Activated T-cell treated with anti-CD3 and anti-CD28 coated beads, Interleukin-2, amount 50 U/mL, for 72 hours (primary cell): ENCODE measurements at places on chromosomes 2 and 18. TPM values are rescaled to one million over a fixed set of nuclear protein-coding genes. Genes with fewer than 3 reads are reported as not detected.

The FAM228A gene
- total RNA-seq, result 0.14 TPM

The TUBB8B gene
- total RNA-seq, result not detected

The MCFD2 gene
- 50.1 TPM for total RNA-seq

The GTF2A1L gene
- total RNA-seq, result not detected

The EN1 gene
- not detected for total RNA-seq

DNA sequence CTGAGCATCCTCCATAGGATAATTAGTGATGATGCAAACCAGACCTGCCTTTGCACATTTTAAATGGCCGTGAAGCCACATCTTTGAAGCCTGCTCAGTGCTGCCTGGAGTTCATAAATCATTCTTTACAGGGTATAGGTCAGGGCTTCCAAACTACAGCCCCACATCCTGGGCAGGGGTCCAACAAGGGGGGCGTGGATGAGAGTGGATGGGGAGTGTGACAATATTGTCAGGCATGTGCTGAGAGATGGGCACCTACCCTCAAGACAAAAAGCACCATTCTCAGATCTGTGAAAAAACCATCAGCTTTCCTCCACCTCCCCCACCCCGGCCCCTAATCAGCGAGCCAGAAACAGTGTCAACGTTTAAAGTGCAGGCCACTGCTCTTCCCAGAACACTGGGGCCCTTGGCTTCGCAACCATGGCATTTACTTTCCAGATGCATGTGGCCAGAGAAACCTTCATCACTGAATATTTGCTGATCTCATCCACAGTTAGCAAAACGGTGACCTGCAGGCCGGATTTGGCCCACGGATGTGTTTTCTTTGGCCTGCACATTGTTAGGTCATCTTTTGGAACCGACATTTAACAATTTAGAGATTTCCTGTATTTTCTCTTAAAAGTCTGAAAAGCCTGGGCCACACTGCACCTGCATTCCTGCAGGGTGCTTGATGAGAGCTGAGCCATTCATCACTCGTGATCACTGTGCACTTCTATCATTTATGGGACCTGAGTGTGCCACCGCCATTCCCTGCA lies 130.7 kb downstream of the ANKRD44 start:
- no peaks in the 10 kb centered on the region for H3K27me3 ChIP-seq
- H3K27ac ChIP-seq, result no peak overlapping the region
- H3K4me3 ChIP-seq, result no peak overlapping the region
- no peak for DNase-seq
- peaks cover 47% of the 10 kb centered on the region for H3K4me1 ChIP-seq

The EPC2 gene
- total RNA-seq, result 33.2 TPM

- no peak overlapping the region for H3K4me3 ChIP-seq
- DNase-seq, result no peak
- no peaks in the 10 kb centered on the region for H3K36me3 ChIP-seq
- H3K27me3 ChIP-seq, result peaks cover 6% of the 10 kb centered on the region
- no peak overlapping the region for H3K27ac ChIP-seq
- H3K4me1 ChIP-seq, result no peaks in the 10 kb centered on the region
These were observed 43.4 kb downstream of the RFX8 start for GRCh38 chr2:101431486-101431885.

The SP140L gene
- total RNA-seq, result 59.9 TPM

GRCh38 chr18:75066936-75067335 lies 142.0 kb downstream of the PTGR3 start:
- H3K36me3 ChIP-seq, result no peaks in the 10 kb centered on the region
- no peak overlapping the region for H3K4me3 ChIP-seq
- H3K4me1 ChIP-seq, result peaks cover 25% of the 10 kb centered on the region
- no peak for DNase-seq
- H3K27me3 ChIP-seq, result no peaks in the 10 kb centered on the region

The LYPD6B gene
- not detected for total RNA-seq

GRCh38 chr2:239129147-239129920 lies 271.5 kb downstream of the HDAC4 start:
- H3K4me3 ChIP-seq, result no peak overlapping the region
- H3K4me1 ChIP-seq, result no peaks in the 10 kb centered on the region

The AQP12B gene
- not detected for total RNA-seq

The HOXD1 gene
- total RNA-seq, result not detected

The NABP1 gene
- 94.1 TPM for total RNA-seq

- H3K4me3 ChIP-seq, result no peak overlapping the region
- no peaks in the 10 kb centered on the region for H3K27me3 ChIP-seq
- H3K36me3 ChIP-seq, result peaks cover 4% of the 10 kb centered on the region
- no peak overlapping the region for H3K27ac ChIP-seq
- no peak for DNase-seq
- H3K4me1 ChIP-seq, result no peaks in the 10 kb centered on the region
These were observed 10.9 kb downstream of the ANKRD23 start for GRCh38 chr2:96832754-96833507.

GRCh38 chr2:96695602-96696001 lies 44.3 kb downstream of the LMAN2L start:
- H3K36me3 ChIP-seq, result no peaks in the 10 kb centered on the region
- no peak overlapping the region for H3K4me3 ChIP-seq
- DNase-seq, result no peak
- H3K27ac ChIP-seq, result no peak overlapping the region

The POU3F3 gene
- total RNA-seq, result not detected

GRCh38 chr2:63667132-63667700 lies 78.5 kb downstream of the MDH1 start:
- no peaks in the 10 kb centered on the region for H3K36me3 ChIP-seq
- no peak overlapping the region for H3K4me3 ChIP-seq
- peaks cover 7% of the 10 kb centered on the region for H3K4me1 ChIP-seq
- H3K27ac ChIP-seq, result no peak overlapping the region
- no peak for DNase-seq
- peaks cover 13% of the 10 kb centered on the region for H3K27me3 ChIP-seq

The HMSD gene
- total RNA-seq, result 68.8 TPM

- H3K27ac ChIP-seq, result no peak overlapping the region
- H3K4me1 ChIP-seq, result no peaks in the 10 kb centered on the region
- peaks cover 10% of the 10 kb centered on the region for H3K27me3 ChIP-seq
These were observed 39.2 kb upstream of the LOXHD1 start for GRCh38 chr18:46696268-46696667.

The PCARE gene
- not detected for total RNA-seq

The REG3A gene
- total RNA-seq, result not detected

The POTEC gene
- not detected for total RNA-seq

The UGT1A6 gene
- not detected for total RNA-seq

The EDAR gene
- 1.4 TPM for total RNA-seq

DNA sequence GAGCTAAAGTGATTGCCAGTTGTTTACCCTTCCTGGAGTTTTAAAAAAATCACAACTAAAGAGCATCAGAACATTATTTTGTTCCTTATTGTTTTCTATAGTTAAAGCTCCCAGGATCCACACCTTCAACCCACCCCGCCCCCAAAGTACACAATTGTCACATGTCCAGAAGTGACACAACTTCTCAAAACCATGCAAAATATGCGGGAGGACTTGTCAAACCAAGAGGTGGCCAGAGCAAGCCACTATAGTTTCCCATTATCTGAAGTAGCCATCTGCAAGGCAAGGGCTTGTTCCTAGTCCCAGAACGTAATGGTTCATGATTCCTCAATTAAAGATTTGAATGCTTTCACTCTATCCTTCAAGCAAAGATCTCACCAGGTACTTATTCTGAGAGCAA lies 9.9 kb upstream of the INO80C start:
- no peaks in the 10 kb centered on the region for H3K36me3 ChIP-seq
- no peak overlapping the region for H3K4me3 ChIP-seq
- peaks cover 6% of the 10 kb centered on the region for H3K27me3 ChIP-seq
- DNase-seq, result no peak
- H3K27ac ChIP-seq, result no peak overlapping the region

DNA sequence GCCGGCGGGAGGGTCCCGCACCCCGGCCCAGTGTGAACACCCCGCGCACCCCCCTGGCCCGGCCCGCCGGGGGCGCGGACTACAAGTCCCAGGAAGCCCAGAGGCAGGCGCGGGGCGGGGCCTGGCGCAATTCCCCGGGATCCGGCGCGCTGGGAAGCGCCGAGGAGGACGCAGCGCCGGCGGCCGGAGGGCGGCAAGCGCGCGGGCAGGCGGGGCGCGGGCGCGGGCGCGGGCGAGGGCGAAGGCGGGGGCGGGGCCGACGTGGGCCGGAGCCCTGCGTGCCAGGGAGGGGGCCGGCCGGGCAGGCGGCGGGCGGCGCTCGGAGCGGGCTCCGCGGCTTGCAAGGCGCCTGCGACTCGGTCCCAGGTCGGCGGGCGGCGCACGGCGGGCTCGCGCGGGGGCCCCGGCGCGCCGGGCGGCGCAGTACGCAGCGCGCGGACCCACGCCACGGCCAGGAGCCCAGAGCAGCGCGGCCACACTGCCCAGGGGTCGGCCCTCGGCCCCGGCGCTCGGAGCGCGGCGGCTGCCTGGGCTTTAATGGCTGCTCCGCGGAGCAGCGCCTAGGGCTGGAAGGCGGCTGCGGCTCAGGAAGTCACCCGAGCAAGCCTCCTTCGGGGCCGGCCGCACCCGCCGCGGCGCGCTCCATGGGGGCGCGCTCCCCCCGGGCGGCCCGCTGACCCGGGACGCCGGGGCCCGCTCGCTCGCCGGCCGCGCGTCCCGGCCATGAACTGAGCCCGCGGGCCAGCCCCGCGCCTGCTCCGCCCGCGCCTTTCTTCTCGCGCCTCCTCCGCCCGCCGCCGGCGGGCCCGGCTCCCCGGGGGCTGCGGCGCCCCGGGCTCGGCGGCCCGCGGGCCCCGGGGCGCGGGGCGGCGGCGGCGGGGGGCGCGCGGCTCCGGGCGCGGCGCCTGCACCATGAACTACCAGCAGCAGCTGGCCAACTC lies at the start of gene AGAP1:
Gene AGAP1 (plus strand): TSS at position 269 of the 941 bp plus-strand sequence.
- H3K36me3 ChIP-seq, result peaks cover 7% of the 10 kb centered on the region
- peaks cover 5% of the 10 kb centered on the region for H3K4me1 ChIP-seq
- peak; percentile 36 for DNase-seq
- H3K27me3 ChIP-seq, result peaks cover 67% of the 10 kb centered on the region
- H3K4me3 ChIP-seq, result peak within 1 kb of the TSS; percentile 91
- no peak within 1 kb of the TSS for H3K27ac ChIP-seq

The CSRNP3 gene
- total RNA-seq, result not detected

DNA sequence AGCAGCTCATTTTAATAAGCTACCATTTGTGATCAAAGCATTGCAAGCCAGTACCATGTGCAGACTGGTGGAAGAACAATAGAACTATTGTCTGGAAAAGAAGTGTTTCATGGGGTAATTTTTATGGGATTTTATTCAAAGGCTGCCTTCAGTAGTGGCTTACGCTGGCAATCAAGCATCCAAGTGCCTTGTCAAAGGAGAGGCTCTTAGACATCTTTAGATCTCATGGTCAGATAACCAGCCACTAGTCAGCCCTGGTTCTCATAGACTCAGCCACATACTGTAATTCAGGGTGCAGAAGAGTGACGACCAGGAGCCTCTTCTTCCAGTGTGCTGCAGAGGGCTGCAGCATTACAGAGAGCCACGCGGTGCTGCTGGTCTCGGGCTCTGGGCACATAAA lies 98.5 kb upstream of the NOSTRIN start:
- DNase-seq, result no peak
- H3K4me1 ChIP-seq, result no peaks in the 10 kb centered on the region
- no peak overlapping the region for H3K4me3 ChIP-seq
- H3K27me3 ChIP-seq, result no peaks in the 10 kb centered on the region
- no peaks in the 10 kb centered on the region for H3K36me3 ChIP-seq
- no peak overlapping the region for H3K27ac ChIP-seq

The TTLL4 gene
- total RNA-seq, result 34.4 TPM

The NPPC gene
- 0.58 TPM for total RNA-seq

DNA sequence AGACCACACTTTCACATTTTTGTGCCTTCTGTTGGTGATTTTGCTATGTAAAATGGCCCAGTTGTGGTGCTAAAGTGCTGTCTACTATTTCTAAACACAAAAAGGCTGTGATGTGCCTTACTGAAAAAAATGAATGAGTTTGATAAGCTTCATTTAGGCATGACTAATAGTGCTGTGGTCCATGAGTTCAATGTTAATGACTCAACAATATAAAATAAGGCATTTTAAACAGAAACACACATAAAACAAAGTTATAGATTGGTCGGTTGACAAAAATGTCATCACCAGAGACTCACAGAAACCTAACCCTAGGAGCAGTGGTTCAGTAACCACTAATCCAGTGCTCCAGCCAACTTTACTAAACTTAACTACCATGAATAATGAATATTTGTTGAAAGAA lies 160.0 kb downstream of the DNAH6 start:
- DNase-seq, result no peak
- no peaks in the 10 kb centered on the region for H3K27me3 ChIP-seq

The DAW1 gene
- not detected for total RNA-seq

The TRIM54 gene
- total RNA-seq, result 0.36 TPM

- no peak overlapping the region for H3K27ac ChIP-seq
- no peaks in the 10 kb centered on the region for H3K36me3 ChIP-seq
These were observed 495.8 kb downstream of the NRXN1 start for GRCh38 chr2:50535971-50536759.

The ADD2 gene
- 24.3 TPM for total RNA-seq

DNA sequence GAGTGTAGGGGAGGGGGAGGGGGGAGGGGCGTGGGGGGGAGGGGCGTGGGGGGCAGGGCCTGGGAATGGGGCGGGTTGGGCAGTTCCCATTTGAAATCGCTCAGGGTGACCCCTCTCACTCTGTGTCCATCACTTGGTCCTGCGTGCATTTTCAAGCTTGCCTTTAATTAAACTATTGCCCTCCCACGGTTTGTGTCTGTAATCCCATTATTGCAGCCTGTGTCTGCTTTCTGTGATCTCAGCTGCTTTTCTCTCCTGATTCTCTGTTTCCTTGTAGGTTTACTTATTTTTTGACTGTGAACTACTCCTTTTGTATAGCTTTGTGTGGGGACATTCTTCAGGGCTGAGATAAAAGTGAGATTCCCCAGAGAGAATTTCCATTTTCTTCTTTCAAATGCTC lies 1.3 kb downstream of the DCDC2C start:
- H3K36me3 ChIP-seq, result peaks cover 2% of the 10 kb centered on the region
- no peak overlapping the region for H3K27ac ChIP-seq
- DNase-seq, result no peak
- no peaks in the 10 kb centered on the region for H3K4me1 ChIP-seq
- peaks cover 52% of the 10 kb centered on the region for H3K27me3 ChIP-seq
- H3K4me3 ChIP-seq, result no peak overlapping the region

GRCh38 chr18:57267368-57267925 lies 84.9 kb upstream of the ST8SIA3 start:
- H3K4me3 ChIP-seq, result no peak overlapping the region
- no peak overlapping the region for H3K27ac ChIP-seq
- no peak for DNase-seq
- no peaks in the 10 kb centered on the region for H3K4me1 ChIP-seq
- H3K36me3 ChIP-seq, result no peaks in the 10 kb centered on the region

- no peak overlapping the region for H3K4me3 ChIP-seq
- peaks cover 2% of the 10 kb centered on the region for H3K36me3 ChIP-seq
- H3K27me3 ChIP-seq, result peaks cover 23% of the 10 kb centered on the region
- no peak for DNase-seq
These were observed 34.6 kb downstream of the SETBP1 start for GRCh38 chr18:44715245-44715644.

The COLEC11 gene
- total RNA-seq, result 0.41 TPM

GRCh38 chr2:202067589-202067988 lies 5.5 kb upstream of the KIAA2012 start:
- peaks cover 11% of the 10 kb centered on the region for H3K27me3 ChIP-seq
- H3K36me3 ChIP-seq, result no peaks in the 10 kb centered on the region

The IL1RL2 gene
- 1.9 TPM for total RNA-seq

GRCh38 chr18:46215902-46216723 lies 111.9 kb downstream of the HAUS1 start:
- H3K27me3 ChIP-seq, result no peaks in the 10 kb centered on the region
- no peak overlapping the region for H3K27ac ChIP-seq
- peaks cover 63% of the 10 kb centered on the region for H3K4me1 ChIP-seq
- DNase-seq, result no peak
- H3K4me3 ChIP-seq, result no peak overlapping the region

GRCh38 chr2:206856513-206856912 lies 82.8 kb upstream of the CPO start:
- H3K4me3 ChIP-seq, result no peak overlapping the region
- no peak for DNase-seq
- peaks cover 15% of the 10 kb centered on the region for H3K4me1 ChIP-seq
- H3K27ac ChIP-seq, result no peak overlapping the region
- no peaks in the 10 kb centered on the region for H3K36me3 ChIP-seq
